ENCODE measurements at places on chromosomes 2 and 18.

DNA sequence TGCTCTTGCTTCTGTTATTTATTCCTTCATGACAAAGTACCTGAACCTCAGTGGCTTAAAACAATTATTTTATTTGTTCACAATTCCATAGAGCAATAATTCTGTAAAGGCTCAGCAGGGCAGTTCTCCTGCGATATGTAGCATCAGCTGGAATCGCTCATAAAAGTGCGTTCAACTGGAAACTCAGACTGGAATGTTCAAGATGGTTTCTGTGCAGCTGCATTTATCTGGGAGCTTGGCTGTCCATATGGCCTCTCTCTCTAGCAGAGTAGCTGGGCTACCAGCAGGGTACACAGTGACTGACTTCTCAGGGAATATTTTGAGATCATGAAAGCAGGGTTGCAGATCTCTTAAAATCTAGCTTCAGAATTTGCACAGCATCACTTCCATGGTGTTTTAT lies 13.5 kb downstream of the CCDC121 start:
- no peak overlapping the region for H3K27ac ChIP-seq
- no peaks in the 10 kb centered on the region for H3K4me1 ChIP-seq
- no peak overlapping the region for H3K4me3 ChIP-seq
- DNase-seq: no peak
- peaks cover 18% of the 10 kb centered on the region for H3K36me3 ChIP-seq
- no peaks in the 10 kb centered on the region for H3K27me3 ChIP-seq

- DNase-seq: no peak
- no peak overlapping the region for H3K27ac ChIP-seq
- no peaks in the 10 kb centered on the region for H3K27me3 ChIP-seq
- H3K4me3 ChIP-seq: no peak overlapping the region
- no peaks in the 10 kb centered on the region for H3K36me3 ChIP-seq
Observed at GRCh38 chr2:128543036-128543435, 224.4 kb upstream of the HS6ST1 start.

DNA sequence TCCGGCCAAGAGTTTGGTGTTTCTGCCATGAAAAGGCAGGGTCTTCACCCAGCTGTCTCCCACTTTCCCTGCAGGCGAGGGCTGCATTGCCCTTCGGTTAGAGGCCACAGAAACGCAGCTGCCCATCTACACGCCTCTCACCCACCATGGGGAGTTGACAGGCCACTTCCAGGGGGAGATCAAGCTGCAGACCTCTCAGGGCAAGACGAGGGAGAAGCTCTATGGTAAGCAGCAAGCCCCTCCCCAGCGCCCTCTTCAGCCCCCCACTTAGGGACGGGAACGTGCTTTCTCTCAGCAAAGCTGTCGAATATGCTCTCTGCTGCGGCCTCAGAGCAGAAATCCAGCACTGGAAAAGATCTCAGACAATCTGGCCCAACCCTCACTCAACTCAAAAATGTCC lies 57.7 kb upstream of the ATG16L1 start:
- peaks cover 4% of the 10 kb centered on the region for H3K4me1 ChIP-seq
- no peaks in the 10 kb centered on the region for H3K36me3 ChIP-seq
- H3K27me3 ChIP-seq: no peaks in the 10 kb centered on the region
- no peak for DNase-seq
- no peak overlapping the region for H3K4me3 ChIP-seq

- H3K36me3 ChIP-seq: no peaks in the 10 kb centered on the region
- H3K27ac ChIP-seq: no peak overlapping the region
- no peak overlapping the region for H3K4me3 ChIP-seq
- DNase-seq: no peak
- peaks cover 14% of the 10 kb centered on the region for H3K4me1 ChIP-seq
Observed at GRCh38 chr2:160479269-160479668, 14.3 kb downstream of the RBMS1 start.
